Activated CD4-positive, alpha-beta T cell treated with anti-CD3 and anti-CD28 coated beads for 24 hours (primary cell): ENCODE measurements at places on chromosomes 12 and 14.

GRCh38 chr12:108313241-108313605 lies 25.9 kb downstream of the CMKLR1 start:
- DNase-seq = no peak

DNA sequence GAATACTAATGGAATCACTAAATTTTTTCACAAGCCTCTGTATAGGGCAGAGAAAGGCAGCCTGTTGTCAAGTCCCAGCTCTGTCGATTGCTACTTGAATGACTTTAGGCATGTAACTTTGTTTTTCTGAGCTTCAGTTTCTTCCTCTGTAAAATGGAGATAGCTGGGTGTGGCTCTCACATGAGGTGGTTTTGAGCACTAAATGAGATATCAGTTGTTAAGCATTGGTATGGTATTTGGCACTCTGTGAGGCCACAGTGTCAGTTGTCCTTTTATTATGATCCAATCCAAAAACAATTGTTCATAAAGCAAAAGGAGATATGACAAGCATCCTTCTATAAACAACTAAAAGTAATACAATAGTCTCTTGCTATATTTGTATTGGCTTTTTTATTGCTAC lies 120.6 kb downstream of the DUSP6 start:
- no peak for DNase-seq

DNA sequence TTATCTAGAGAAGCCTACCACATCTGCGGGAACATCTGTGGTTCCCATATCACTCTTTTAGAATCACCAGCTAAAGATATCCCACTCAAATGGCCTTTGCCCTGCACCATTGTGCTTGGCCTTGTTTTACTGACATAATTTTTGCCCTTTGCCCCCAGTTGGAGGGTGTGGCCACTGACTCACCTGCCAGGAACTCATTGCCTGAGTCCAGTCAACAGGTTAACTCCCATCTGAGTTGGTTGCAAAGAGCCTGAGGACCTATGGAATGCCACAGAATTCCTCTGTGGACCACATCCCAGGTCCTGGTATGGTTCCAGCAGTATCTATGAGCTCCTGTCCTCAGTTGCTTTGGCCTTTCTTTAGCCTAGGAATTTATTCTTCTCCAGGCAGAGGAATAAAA lies 55.7 kb upstream of the PTGR2 start:
- no peak for DNase-seq

GRCh38 chr14:62081012-62081612 lies 318.9 kb downstream of the SNAPC1 start:
- no peak for DNase-seq

GRCh38 chr12:96078231-96079135 lies 43.1 kb upstream of the LTA4H start:
- DNase-seq = no peak
